ENCODE measurements at places on chromosomes 2 and 18.

- DNase-seq: no peak
Observed at GRCh38 chr2:222494104-222494739, 69.9 kb downstream of the SGPP2 start.

DNA sequence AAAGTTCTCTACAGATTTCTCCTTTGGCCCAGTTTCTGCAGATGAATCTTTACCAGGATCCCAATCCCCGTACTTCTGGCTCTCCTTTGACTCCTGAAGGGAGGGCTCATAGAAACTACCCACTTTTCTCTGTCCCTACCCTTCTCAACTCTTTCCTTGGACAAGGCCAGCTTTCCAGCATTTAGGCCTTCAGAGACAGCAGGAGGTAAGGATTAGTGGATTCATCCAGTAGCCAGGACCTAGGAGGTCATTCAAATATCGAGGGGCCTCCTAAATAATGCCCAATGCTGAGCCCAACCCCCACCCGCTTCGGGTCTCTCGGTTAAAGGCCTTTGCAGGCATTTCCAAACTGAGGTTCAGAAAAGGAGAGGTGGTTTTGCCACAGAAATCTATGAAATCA is 4.8 kb upstream of the ZNF532 start:
- DNase-seq: no peak

DNA sequence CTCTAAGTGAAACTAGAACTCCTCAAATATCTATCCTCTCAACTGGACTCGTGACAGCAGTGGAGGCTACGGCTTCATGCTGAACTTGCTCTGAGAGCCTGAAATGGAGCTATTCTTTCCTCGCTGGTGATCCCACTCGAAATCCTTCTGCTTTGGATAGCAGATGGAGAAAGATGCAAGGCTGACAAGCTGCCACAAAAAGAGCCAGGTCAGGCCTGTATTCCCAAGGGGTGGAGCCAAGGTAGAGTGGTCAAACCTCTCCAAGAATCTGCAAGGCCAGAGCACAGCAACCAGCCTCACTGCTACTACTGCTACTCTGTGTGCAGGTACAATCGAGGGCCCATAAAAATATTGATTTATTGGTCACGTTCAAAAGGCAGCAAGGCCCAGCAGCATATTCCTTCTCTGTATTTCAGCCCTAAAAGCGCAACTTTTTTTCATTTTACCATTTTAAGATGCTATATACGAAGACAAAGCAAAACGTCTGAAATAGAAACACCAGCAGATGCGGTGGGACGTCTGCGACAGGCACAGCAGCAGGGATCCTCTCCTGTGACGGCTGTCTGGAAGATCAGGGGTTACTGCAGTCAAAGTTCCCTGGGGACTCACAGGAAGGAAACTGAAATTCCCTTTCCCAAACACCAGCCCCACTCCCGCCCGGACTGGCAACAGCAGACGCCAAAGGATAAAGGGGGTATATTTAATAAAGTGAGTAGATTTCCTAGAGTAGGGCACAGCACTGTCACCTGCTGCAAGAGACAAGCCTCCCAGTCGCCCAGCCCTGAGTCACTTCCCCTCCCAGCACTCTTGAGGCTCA is 2.4 kb downstream of the SPRED2 start:
- no peak for DNase-seq

GRCh38 chr2:18171191-18172139 is 293.0 kb downstream of the KCNS3 start:
- DNase-seq: no peak

DNA sequence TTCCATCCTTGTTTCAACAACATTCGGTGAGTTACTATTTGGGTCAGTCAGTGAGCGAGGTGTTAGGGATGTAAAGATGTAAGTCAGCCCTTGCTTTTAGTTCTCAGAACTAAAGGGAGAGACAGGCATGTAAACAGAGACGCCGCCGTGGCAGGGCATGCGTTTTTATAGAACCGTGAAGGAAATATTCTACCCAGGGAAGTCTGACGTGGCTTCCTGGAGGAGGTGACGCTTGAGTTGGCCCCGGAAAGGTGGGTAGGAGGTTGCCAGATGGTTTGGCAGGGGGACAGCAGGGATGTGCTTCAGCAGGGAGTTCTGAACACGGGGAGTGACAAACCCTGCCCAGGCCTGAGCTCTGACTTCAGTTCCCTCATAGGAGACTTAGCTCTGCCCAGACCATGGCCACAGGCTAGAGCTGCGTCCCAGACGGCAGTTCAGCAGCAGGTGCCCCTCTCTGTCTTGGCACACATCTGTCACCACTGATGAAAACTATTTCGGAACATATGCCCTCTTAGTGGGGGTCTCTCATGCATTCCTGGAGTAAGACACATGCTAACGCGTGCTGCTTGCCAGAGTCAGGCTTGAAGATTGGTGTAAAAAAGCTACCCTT is 23.4 kb upstream of the RPL31 start:
- DNase-seq: no peak

DNA sequence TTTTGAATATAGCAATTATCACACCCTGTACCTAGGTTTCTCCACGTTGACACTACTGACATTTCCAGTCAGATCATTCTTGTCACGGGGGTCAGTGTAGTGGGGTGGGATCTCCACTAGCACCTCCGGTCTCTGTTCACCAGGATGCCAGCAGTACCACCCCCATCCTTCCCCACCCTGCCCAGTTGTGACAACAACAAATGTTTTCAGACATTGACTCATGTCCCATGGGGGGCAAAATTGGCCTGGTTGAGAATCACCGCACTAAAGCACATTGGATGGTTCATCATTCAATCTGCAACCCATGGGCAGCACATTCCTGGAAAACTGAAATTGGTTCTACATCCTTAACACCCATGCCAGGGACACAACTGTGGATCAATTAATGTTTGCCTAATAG is 32.3 kb downstream of the FEZ2 start:
- DNase-seq: no peak

DNA sequence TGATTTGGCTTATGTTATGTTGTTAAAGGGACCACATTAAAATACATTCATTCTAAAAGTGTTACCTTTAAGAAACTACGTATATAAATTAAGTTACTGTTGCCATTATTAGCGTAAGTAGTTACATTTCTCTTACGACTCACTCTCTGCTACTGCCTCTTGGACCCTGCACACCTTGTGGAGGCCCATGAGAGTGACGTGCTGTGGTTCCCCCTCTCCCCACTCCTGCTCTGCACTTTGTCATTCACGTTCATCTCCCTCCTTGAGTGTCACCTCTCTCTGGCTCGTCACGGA is 830 bp upstream of the MERTK start:
- DNase-seq: no peak

DNA sequence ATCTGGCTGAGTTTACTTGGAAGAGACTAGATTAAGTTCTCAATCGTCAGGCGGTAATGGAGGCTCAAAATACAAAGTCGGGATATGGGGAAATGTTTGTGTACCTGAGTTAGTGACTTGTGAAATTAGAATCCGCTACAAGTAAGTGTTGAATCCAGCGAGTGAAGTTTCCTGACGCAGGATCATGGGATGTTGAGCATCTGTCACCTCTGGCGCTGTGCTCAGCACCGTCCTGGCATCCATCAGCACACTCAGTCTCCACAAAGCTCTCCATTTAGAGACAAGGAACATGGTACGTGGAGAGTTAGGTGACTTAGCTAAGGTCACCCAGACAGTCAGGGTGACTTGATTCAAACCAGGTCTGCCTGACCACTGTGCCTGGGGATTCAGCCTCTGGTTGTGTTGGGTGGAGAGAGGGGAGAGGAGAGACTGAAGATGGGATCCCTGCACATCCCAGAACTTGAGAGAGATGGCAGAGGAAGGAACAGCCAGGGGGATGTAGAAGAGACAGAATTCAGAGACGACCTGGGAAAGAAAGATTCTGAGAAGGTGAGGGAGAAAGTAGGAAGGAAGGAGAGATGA is 251.2 kb downstream of the ACKR3 start:
- DNase-seq: no peak

- DNase-seq: no peak
Observed at GRCh38 chr2:224366267-224366844, 35.6 kb downstream of the FAM124B start.

GRCh38 chr2:168165397-168165796 is 82.0 kb downstream of the STK39 start:
- no peak for DNase-seq

DNA sequence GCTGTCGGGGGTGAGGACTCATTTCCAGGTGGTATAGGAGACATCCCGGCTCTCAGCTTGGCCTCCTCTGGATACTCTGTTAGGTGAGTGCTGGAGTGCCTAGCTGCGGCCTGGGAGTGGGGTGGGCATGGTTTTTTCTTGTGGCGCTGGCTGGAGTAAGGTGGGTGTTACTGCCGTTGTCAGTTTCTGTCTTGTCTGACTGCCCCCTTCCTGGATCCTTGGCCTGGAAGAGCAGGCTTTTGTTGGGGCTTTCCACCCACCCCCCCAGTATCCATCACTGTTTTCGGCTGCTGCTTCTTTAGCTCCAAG is 69.2 kb downstream of the DGKD start:
- DNase-seq: no peak

GRCh38 chr2:67790622-67791021 is 272.2 kb downstream of the C1D start:
- DNase-seq: no peak

DNA sequence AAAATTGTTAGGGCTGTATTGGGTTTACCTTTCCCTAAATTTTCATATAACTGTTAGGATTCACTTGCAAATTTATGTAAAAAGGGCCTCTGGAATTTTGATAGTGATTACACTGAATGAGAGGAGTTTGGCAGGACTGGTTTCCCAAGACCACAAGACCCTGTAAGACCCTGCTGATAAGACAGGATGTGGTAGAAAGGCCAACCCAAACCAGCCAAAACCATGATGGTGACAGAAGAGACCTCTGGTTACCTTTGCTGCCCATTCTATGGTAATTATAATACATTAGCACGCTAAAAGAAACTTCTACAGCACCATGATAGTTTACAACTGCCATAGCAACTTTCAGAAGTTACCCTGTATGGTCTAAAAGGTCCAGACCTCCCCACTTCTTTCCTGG is 8.3 kb upstream of the CASP10 start:
- DNase-seq: no peak

DNA sequence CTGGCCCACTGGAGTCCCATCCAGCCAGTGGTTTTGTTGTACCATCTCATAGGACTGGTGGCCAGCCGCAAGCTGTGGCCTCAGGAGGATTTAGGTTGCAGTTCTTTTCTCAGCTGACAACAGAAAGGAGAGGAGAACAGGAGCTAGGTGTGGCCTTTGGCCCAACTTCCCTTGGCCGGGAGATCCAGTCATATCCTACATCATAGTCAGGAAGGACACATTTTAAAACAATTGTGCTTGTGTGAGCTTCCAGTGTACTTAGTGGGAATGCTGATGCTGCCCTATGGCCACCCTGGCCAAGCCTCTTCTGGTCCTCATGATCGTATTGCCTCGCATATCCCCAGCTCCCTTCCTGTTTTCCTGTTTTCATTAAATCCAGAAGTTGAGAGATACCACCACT is 98.1 kb downstream of the WDSUB1 start:
- no peak for DNase-seq

DNA sequence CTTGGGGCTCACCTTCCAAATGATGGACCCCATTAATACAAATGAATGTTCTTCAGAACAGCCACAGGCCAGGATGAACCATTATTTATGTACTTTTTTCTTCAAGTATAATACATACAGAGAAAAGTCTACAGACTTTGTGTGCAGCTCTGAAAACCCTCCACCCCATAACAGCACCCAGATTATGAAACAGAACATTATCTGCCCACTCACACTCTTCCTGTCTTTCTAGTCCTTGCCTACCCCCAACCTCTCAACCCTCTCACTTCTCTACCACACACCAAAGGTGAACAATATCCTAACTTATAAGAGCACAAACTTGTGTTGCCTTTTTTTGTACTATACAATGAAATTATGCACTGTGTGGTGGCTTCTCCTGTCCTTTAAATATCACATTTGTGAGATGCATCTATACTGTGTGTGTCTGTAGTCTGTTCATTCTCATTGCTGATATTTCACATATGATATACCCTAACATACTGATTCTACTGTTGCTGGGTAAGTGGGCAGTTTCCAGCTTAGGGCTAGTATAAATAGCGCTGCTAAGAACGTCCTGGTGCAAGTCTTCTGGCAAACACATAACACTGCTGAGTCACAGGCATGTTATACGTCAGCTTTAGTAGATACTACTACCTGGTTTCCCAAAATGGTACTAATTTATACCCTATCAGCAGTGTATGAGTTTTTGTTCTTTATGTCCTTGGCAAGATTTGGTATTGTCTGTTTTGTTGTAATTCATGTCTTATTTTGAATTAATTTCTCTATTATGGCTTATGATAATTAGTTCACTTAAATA is 1.0 kb upstream of the NPHP1 start:
- no peak for DNase-seq

DNA sequence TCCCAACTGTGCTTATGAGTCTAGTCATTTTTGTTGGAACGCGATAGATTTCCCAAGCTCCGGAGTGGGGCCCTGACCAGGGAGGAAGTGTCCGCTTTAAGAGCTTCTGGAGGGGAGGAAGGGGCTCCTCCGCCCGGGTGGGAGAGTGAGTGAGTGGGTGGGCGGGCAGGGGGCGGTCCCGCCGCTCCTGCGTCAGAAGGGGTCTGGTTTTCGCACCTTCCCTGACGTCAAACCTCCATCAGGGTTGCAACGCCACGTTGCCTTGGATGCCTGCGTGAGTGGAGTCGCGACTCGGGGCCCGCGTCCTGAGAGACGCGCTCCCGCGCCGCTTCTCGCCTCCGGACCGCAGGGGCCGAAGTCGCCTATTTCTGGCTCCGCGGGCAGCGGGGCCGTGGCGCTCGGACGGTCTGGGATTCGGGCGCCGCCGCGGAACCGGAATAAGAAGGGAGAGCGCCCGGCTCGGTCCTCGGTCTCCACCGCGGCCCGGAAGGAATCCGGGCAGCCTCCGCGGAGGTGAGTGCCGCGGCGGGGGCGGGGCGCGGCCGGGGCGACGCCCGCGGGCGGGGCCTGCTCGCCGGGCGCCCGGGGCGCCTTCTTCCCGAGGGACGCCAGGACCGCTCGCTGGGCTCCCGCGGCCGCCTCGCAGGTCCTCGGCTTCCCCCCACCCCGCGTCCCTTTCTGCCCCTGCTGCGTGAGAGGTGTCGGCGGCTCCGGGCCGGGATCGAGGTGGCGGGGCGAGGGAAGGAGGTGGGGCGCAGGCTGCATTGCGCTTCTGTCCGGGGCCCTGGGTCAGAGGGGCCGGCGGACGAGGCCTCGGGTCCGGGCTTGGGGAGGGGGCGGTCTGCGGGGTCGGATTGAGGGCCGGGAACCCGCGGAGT is at the start of gene ZDBF2:
TSS of gene ZDBF2 (plus strand) at position 230 of the 878 bp plus-strand sequence. CDS start 7,187 bp downstream, outside the sequence.
- peak; percentile 11 for DNase-seq

DNA sequence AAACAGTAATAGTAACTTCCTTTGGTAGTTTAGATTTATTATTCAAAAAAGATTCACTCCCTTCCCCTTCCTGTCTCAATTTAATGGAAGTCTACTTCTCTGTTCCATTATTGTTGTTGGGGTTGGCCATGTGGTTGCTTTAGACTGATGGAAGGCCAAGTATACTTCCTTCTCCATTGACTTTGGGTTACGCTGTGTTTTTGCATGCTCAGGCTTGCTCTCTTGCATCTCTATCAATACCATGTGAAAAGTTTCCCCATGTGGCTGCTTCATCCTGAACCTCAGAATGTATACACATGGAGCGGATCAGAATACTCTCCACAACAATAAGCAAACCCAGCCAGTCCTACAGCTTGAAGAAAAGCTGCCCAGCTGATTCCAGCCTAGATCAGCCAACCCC is 20.3 kb downstream of the CFAP210 start:
- DNase-seq: no peak

GRCh38 chr2:225842939-225843338 is 443.4 kb downstream of the NYAP2 start:
- no peak for DNase-seq

Measured in NCI-H2107 (cell line).